ENCODE measurements at places on chromosomes 12 and 14. TPM values are rescaled to one million over a fixed set of nuclear protein-coding genes. Genes with fewer than 3 reads are reported as not detected.

TDP1 gene
- 96.8 TPM for total RNA-seq

DNA sequence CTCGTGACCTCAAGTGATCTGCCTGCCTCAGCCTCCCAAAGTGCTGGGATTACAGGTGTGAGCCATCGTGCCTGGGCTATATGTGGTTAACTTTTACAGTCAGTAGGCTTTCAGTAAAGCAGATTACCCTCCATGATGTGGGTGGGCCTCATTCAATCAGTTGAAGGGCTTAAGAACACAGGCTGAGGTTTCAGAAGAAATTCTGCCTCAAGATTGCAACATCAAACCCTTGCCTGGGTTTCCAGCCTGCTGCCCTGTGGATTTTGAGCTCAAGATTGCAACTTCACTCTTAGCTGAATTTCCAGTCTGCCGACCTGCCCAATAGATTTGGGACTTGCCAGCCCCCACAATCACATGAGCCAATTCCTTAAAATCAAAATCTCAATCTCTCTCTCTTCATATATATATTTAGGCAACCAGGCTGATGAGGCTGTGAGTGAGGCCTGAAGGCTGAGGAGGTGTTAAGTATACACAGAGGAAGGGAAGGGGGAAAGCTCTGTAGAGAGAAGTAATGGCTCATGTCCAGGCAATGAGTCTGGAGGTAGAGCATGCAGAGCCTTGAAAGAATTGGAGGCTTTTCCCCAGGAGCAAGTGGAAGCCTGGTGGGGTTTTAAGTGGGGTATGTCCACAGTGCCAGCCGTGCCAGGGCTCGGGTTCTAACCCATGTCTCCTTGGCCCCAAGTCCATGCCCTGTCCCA, 33.3 kb upstream of the ACTN1 start:
- H3K36me3 ChIP-seq: no peaks in the 10 kb centered on the region
- H3K27ac ChIP-seq: no peak overlapping the region
- no peaks in the 10 kb centered on the region for H3K27me3 ChIP-seq
- peaks cover 5% of the 10 kb centered on the region for H3K4me1 ChIP-seq
- DNase-seq: no peak
- H3K4me3 ChIP-seq: no peak overlapping the region

DNA sequence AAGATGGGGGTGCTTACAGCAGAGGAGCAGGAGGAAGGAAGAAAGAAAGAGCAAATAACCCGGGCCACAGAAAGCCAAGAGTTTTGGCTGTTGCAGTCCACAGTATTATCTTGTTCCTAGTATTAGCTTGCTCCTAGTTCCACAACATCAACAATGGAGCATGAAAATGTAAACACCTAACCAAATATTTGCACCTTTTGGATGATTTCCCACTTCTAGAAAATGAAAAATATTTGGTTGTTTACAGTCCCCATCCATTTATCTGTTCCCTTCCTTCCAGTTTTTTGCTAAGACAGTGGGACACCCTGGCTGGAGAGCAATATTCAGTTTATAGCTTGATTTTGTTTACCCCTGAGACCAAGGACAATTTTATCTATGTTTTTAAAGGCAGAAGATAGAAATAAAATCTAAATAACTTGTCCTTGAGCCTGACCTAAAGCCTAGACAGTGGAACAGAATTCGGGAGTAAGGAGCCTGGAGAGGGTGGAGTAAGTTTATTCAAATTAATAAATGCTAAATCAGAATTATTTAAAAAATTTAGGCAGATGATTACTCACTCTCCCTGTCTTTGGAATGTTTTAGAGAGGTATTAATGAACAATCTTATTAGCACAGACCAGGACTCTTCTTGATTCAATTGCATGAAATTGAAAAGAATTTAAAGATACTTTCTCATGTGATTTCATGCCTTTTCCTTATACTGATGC, 51.6 kb downstream of the RESF1 start:
- H3K27me3 ChIP-seq: no peaks in the 10 kb centered on the region
- no peak for DNase-seq

DNA sequence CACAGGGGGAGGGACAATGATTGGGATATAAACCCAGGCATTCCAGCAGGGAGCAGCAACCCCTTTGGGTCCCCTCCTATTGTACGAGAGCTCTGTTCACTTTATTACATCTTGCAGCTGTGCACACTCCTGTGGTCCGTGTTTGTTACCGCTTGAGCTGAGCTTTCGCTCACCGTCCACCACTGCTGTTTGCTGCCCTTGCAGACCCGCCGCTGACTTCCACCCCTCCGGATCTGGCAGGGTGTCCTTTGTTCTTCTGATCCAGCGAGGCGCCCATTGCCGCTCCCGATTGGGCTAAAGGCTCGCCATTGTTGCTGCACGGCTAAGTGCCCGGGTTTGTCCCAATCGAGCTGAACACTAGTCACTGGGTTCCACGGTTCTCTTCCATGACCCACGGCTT, 64.1 kb downstream of the E2F7 start:
- H3K27ac ChIP-seq: no peak overlapping the region
- no peaks in the 10 kb centered on the region for H3K36me3 ChIP-seq
- no peak for DNase-seq
- H3K27me3 ChIP-seq: peaks cover 10% of the 10 kb centered on the region
- H3K4me1 ChIP-seq: no peaks in the 10 kb centered on the region
- H3K4me3 ChIP-seq: no peak overlapping the region

DNA sequence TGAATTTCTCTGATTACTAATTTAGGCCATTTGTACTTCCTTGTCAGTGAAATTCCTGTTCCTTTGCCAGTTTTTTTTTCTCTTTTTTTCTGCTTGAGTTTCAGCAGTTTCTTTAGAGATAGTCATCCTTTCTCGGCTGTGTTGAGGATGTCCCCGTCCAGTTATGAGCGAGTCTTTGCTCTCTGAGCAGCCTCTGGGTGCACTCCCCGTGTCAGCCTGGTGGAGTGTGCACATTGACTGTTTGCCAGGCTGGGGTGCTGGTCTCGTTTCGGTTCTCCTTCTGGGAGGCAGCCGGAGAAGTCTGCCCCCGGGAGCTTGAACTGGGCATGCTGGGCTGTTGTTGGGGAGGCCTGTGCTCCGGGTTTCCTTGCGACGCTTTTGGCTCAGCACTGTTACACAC, 3.0 kb downstream of the PACS2 start:
- DNase-seq: no peak
- H3K36me3 ChIP-seq: peaks cover 2% of the 10 kb centered on the region
- H3K27ac ChIP-seq: no peak overlapping the region
- no peaks in the 10 kb centered on the region for H3K27me3 ChIP-seq
- H3K4me1 ChIP-seq: peaks cover 24% of the 10 kb centered on the region

SLC25A47 gene
- total RNA-seq: not detected

DNA sequence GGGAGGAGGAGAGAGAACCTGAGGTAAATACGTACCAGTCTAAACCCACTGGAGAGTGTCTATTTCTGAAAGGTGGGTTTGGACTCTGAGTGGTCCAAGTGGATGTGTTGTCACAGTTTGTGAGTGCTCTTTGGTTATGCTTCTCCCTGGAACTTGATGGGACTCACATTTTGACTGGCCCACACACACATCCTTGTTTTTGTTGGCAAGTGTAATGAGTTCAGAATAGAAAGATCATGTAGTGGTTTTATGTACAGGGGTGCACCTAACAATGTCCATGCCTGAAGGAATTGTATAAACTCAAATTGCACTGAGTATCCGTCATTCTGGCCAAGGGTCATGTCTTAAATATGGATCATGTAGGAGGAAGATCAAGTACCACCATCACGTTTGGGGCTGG, 4.8 kb downstream of the PPFIBP1 start:
- H3K27ac ChIP-seq: no peak overlapping the region
- DNase-seq: no peak
